ENCODE measurements at places on chromosomes 13 and 19.

- DNase-seq, result no peak
Measured at GRCh38 chr13:39485314-39485700, 117.7 kb downstream of the LHFPL6 start.

GRCh38 chr19:30390356-30390988 lies 18.3 kb downstream of the ZNF536 start:
- DNase-seq, result no peak

DNA sequence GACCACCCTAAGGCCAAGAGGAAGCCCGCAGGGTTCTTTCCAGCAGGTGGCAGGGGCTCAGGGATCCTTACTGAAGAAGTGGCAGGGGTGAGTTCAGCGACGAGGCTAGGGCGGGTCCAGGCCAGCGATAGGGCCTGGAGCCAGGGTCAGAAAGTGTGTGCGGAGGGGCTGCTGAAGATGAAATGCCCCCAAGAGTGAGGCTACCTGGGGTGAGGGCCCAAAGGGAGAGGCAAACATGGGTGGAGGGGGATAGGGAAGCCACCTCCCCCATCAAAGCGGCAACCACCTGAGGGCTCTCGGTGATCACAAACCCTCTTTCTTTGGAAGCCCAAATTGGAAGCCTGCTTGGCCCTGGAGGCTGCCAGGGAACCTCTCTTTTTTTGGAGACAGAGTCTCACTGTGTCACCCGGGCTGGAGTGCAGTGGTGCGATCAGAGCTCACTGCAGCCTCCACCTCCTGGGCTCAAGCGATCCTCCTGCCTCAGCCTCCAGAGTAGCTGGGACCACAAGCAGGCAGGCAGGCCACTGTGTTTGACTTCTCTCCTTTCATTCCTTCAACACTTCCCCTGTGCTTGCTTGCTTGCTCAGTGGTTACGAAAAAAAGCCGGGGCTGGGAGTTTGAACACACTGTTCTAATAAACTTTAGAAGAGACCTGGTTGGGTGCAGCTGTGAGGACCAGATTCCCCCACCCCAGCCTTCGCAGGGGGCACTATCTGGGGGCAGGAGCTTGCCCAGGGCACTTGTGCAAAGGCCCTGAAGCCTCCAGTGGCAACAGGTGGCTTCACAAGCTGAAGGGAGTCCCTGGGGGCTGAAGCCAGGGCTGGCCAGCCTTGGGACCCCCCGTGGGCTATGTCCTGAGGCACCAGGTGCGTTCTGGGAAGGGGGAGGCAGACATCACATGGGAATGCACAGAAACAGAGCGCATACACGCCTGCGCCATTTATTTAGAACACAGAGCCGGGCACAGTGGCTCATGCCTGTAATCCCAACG lies 1.4 kb upstream of the ATP8B3 start:
- no peak for DNase-seq

DNA sequence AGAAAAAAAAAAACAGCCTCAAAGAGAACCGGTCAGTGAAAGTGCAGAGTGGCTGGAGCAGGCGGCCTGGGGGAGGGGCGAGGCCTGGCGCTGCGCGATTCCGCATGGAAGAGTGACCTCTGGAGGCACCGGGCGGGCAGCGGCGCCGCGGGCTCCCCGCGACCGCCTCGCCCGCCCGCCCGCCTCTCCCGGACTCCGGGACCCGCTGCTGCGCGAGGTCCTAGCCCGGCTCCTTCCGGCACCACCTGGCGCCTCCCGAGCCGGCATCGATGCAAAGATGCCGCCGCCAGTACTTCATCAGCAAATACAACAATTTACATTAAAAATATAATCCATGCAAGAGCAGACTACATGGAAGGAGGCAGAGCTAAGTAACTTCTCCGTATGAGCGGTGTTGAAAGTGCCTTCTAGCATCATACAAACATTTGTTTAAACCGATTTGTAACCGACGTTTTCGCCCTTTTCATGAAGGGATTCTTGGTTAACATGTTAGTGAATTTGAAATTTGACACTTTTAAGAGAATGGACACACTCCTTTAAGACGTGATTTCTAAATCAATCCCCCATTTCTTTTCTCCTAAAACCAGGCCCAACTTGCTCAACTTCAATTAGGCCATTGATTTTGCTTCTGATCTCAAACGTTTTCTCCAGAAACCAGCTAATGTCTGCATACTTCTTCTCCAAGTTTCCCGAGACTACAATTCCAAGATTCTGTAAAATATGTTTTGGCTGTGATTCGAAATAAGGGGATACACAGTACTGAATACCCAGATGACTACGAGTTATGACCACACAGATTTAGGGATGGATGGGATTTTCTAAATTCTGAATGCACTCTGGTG lies 2.1 kb downstream of the EFNB2 start:
- DNase-seq, result no peak

DNA sequence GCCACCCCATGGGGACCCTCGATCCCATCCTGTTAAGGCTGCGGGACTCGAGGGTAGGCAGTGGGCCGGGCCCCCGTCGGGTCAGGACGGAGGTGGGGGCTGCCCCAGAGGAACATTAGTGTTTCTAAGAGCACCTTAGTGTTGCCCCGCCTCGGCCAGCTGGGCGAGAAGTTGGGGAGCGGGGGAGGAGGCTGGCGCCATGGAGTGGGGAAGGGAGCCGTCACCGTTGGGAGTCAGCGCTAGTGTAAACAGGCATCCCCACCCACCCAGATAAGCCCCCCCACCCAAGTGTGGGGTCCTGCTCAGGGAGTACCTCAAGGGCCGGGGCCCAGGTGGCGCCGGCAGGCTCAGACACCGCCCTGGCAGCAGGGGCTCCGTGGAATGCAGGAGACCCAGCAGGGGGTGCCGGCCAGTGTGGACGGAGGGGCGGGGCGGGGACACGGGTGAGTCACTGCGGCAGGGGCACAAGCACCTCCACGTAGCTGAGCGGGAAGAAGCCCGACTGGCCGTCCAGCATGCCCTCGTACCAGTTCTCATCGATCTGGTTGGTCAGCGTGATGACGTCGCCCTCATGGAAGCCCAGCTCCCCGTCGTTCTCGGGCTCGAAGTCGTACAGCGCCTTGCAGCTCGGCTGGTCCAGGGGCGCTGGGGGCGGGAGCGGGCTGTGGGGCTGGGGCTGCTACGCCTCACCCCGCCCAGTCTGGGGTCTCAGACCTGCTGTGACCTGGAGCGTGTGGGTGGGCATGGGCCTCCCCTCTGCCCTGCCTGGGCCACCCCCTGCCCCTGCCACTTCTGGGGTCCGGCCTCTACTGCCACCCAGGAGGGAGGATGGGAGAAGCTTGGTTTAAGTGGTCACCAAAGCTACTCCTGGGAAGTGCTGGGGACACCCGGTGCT lies 18.0 kb downstream of the MPND start:
- DNase-seq, result no peak

GRCh38 chr13:93549326-93550005 lies 322.9 kb downstream of the GPC6 start:
- DNase-seq, result no peak

DNA sequence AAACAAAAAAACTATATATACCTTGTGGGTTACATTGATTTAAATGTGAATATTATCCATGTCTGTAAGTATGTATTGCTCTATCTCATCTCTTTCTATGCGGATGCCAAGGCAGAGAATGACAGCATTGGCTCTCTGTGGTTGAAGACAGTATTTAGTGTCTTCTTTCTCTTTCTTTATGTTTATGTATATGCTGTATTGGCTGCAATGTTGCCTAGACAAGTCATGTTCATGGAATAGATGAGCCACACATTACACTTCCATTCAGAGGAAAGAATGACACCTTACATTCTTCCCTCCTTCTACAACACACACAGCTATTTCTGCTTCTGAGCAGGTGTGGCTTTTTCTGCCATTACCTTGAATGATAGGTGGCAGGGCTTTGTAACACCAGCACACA lies 639.4 kb upstream of the MIR17HG start:
- no peak for DNase-seq

GRCh38 chr13:85538957-85539356 lies 260.3 kb downstream of the SLITRK6 start:
- no peak for DNase-seq
